Activated CD4-positive, alpha-beta T cell treated with anti-CD3 and anti-CD28 coated beads, Interleukin-2, amount 50 U/mL, for 24 hours (primary cell): ENCODE measurements at places on chromosomes 12 and 14.

- no peak for DNase-seq
Observed at GRCh38 chr12:2396448-2396871, 343.7 kb downstream of the CACNA1C start.

DNA sequence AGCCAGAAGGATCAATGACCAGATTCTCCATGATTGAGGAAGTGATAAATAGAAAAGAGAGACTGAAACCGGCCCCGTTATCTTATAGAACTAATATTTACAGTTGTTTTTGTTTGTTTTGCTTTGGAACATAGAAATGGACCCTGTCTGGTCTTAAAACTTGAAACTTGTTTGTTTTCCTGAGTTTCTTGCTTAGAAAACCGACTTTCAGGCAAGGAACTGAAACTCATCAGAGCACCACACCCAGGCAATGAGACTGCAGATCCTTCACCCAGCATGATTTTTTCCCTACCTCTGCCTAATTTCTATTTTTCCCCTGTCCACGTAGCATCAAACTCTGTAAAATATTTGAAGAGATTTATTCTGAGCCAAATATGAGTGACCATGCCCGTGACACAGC lies 10.6 kb upstream of the CLEC12A start:
- no peak for DNase-seq

GRCh38 chr12:76945867-76946266 lies 67.0 kb upstream of the CSRP2 start:
- DNase-seq = no peak

DNA sequence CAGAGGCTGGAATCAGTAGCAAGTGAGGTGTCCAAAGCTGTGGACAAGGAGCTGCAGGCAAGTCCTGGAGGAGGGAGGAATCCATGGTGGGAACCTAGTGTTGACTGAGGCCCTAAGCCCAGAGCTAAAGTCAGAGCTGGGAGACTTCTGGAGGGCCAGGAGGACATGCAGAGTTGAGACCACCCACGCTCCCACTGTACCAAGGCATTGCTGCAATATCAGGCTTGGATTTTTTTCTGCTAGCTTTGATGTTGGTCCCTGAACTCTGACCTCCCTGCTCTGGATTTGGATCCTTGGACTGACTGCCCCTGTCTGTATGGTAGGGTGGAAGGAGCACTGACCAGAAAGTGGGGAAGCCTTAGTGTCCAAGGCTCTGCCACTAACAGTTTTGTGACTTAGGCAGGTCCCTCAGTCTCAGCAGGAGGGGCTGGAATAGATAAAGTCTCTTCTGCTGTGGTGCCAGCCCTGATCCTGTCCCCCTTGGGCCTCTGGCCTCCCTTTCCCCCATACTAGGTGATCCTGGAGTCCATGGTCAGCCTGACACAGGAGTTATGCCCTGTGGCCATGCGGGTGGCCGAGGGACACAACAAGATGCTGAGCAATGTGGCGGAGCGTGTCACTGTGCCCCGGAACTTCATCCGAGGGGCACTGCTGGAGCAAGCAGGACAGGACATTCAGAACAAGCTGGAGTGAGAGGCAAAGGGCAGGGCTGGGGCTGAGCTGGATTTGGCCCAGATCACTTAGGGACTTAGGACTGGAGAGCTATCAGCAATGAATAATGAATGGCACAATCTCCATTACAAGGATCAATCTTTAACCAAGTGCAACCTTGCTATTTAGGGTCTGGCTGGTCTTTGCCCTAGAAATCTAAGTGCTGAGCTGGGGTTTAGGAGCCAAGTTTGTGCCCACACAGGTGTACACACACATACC lies 9.4 kb downstream of the CARMIL3 start:
- DNase-seq = no peak

- DNase-seq = no peak
Observed at GRCh38 chr12:6779708-6780432, 7.5 kb downstream of the LAG3 start.

GRCh38 chr12:46920499-46920898 lies 94.7 kb upstream of the SLC38A4 start:
- DNase-seq = no peak

DNA sequence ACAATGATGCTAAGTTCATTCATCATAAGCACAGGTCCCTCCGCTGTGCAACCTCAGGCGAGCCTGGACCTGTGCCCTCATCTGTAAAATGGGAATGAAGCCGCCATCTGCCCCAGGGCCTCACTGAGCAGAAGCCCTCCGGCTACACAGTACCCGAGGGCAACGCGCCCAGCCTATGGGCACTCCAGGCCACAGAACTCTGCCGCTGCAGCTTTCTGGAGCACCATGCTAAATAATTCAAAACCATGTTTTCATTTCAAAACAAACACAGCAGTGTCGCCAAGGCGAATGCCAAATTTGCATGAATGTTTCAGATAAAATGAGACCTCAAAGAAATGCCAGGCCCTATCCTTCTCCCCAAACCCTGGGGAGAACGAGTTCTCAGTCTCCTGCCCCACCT lies 4.0 kb downstream of the NCOR2 start:
- no peak for DNase-seq

- DNase-seq = no peak
Observed at GRCh38 chr12:14310866-14311265, 54.6 kb upstream of the ATF7IP start.

GRCh38 chr14:64580467-64580866 lies 30.7 kb downstream of the PPP1R36 start:
- no peak for DNase-seq

GRCh38 chr12:80821513-80822000 lies 104.8 kb downstream of the MYF5 start:
- DNase-seq = no peak
